ENCODE measurements at places on chromosomes 7 and 10.

- DNase-seq, result no peak
These were observed 177.4 kb downstream of the ADK start for GRCh38 chr10:74328388-74328787.

GRCh38 chr7:70571961-70572360, 560.0 kb upstream of the GALNT17 start:
- DNase-seq, result no peak

DNA sequence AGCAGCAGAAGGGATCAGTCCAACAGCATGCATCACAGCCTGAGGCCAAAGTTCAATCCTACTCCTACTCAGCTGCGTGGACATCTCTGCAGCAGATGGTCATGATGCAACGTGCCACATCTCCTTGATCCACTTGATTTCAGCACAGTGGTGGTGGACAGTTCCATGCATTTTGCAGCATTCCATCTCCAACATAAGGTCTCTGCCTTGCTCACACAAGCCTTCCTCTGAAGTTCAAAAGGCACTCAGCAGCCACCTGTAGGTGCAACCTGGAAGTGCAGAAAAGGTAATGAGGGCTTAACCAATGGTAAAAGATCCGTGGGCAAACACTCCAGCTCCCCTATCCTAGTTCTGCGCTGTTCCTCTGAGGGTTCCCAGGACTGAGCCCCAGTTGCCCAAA, 57.5 kb upstream of the CHCHD3 start:
- no peak for DNase-seq

DNA sequence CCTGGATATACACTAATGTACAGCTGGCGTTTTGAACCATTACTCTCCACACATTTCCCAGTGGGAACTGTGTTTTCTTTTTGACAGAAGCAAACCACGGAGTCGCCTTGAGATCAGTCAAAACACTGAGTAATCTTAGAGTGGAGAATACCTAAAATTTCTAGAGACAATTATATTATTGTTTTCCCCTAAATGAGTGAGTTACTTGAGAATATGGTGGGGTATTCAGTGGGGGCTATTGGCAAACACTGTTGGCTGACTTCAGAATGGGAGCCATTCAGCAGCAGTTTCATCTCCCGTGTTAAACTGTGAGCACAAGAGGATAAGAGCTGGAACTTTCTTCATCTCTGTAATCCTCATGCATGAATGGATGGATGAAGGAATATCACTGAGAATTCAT, 6.2 kb downstream of the IL2RA start:
- DNase-seq, result no peak

GRCh38 chr10:58992830-58993460, 183.5 kb upstream of the PHYHIPL start:
- no peak for DNase-seq

GRCh38 chr7:114910787-114911186, 11.1 kb upstream of the MDFIC start:
- no peak for DNase-seq

- no peak for DNase-seq
These were observed 135.7 kb downstream of the GRK5 start for GRCh38 chr10:119343011-119343601.

DNA sequence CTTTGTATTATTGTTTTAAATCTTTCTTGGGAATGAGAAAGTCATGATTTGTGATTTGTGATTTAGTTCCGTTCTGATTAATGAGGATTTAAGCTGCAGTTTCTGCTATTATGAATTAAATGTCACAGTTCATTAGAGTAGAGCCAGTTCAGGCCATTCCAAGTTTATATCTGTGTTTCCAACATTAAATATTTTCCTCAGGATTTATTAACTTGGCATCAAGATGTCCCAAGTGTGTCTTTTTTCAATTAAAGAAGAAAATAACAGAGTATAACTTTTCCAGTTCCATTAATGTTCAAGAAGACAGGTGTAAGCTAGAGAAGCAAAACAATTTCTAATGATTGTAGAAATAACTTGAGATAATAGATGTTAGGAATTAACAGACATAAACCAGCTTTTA, 1183.2 kb upstream of the CELF2 start:
- DNase-seq, result no peak

- DNase-seq, result no peak
These were observed 109.0 kb upstream of the PRKCQ start for GRCh38 chr10:6689036-6689435.

DNA sequence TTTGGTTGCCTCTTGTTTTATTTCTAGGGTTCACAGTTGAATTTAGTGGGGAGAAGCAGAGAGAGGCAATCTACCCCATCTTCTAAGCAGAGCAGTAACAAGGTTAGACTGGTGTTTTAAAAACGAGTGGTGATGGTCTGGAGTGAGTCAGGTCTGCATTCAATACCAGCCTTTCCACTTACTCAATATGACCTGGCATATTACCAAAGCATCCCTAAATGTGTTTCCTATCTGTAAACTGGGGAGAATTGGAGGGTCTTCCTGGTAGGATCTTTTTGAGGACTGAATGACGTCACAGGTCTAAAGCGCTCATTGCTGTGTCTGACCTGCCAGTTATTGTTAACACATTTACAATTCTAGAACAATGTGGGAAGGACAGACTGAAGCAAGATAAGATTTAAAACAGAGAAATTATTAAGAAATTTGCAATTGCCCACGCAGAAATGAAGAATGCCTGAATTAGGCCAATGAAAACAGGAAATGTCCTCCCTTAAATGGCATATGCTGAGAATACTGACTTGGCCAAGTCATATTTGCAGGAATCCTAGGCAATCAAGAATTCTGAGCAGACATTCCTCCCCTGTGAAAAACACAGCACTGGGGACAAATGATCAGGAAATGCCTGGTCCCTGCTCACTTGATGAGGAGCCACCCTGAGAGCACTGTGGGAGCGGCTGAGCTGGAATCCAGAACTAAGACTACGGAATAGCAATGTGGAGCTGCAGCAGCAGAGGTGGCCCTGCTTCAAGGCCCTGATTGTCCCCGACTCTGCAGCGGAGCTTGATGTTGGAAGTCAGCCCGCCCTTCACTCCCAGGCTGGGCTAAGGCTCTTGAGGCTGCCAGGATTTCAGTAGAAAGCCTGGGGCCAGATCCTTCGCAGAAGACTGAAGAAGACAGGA, 184.5 kb upstream of the CXCL12 start:
- no peak for DNase-seq

- DNase-seq, result no peak
These were observed 92.1 kb upstream of the CXCL12 start for GRCh38 chr10:44477046-44477425.

DNA sequence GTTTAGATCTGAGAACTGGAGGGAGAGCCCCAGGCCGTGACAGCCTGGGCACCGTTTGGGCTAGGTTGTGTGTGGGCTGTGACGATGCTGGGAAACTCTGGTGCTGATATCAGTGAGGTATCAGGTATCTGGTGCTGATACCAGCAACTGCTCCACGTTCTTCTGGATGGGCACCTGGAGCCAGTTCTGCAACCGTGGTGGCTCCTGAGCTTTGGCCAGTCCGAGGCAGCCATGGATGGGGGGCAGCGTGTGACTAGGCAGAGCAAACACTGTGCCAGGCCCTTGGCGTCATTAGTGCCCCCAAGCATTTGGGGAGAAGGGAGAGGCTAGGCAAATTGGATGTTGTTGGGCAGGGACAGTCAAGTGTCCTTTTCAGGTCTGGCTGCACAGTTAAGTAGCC, 57.9 kb downstream of the ZNF467 start:
- DNase-seq, result no peak

GRCh38 chr7:2079332-2080059, 153.2 kb downstream of the MAD1L1 start:
- no peak for DNase-seq

- DNase-seq, result no peak
These were observed 3.7 kb upstream of the NANOS1 start for GRCh38 chr10:119025776-119026175.

DNA sequence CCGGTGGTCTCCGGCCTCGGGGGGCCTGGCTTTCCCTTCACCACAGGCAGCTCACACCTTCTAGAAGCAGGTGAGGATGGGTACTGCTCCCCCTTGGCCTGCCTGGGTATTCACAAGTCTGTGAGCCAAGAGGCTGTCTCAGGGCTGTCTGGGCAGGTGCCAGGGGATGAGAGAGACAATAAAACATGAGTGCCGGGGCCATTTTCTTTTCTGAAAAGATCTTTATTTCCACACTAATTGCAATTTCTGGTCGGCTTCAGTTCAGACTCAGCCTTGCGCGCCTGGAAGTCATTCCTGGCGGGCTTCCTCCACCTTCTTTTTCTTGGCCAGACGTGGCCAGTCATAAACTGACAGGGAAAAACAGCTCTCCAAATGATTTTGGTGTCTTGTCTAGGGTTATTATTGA, 171.2 kb downstream of the ARHGAP12 start:
- no peak for DNase-seq

GRCh38 chr10:65555192-65555591, 1370.6 kb upstream of the LRRTM3 start:
- DNase-seq, result no peak

GRCh38 chr7:130959743-130960207, 225.8 kb upstream of the KLF14 start:
- DNase-seq, result no peak

DNA sequence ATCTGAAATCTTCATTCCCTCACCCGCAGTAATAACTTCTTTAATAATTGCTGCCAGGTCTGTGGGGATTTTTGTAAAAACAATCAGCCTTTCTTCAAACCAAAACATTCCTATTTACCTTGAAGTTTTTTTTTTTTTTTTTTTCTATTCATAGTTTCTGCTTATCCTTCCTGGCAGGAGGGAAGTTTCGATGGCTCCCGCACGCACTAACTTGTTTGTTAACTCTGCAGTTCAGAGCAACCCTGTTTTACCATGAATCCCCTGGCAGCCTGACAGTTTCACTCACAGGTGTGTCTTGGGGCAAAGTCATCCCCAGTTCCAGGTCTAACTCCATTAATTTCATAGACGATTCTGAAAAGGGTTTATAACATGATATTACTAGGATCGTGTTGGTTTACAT, 149.3 kb downstream of the KLF6 start:
- no peak for DNase-seq
